ENCODE measurements at places on chromosomes 2 and 18.

- no peak for DNase-seq
Observed at GRCh38 chr2:227117852-227118251, 46.2 kb downstream of the COL4A4 start.

DNA sequence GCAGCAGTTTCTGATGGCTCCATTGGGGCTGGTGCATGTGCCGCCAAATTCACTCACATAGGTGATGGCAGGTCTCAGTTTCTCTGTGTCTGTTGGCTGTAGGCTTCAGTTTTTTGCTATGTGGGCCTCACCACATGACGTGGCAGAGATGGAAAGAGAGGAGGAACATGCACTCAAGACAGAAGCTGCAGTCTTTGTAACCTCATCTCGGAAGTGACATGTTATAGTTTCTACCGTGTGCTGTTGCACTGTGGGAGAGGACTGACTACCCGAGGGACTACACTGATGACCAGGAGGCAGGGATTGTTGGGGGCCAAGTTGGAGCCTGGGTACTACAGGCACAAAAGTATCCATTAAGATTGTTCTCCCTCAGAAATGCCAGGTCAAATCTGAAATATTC, 9.2 kb upstream of the CNRIP1 start:
- no peak for DNase-seq

GRCh38 chr2:128901572-128902391, 583.1 kb upstream of the HS6ST1 start:
- DNase-seq: peak; percentile 48

- DNase-seq: no peak
Observed at GRCh38 chr2:151395509-151396374, 14.0 kb upstream of the RIF1 start.

- DNase-seq: peak; percentile 53
Observed at GRCh38 chr2:234355021-234355720, 141.7 kb downstream of the ARL4C start.

DNA sequence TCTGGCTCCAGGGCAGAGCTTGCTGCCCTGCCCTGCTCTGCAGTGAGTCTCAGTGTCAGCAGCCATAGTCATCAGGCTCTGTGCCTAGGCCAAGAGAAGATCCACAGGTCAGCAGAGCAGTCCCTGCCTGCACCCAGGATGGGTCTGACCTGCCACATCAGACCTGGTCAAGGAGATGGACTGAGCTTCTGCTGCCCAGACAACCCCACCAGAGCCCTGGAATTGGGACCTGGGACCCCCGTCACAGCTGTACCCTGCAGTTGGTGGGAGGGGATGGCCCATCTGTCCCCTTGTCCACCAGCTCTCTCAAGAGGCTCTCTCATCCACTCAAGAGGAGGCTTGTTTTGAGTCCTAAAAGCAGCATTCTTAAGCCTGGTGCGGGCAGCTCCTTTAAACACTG, 142.6 kb downstream of the TFCP2L1 start:
- peak; percentile 32 for DNase-seq

GRCh38 chr2:37829616-37830395, 95.3 kb upstream of the RMDN2 start:
- DNase-seq: no peak

GRCh38 chr2:217639481-217639880, 363.3 kb downstream of the TNS1 start:
- no peak for DNase-seq

GRCh38 chr2:133841900-133842299, 273.6 kb upstream of the NCKAP5 start:
- no peak for DNase-seq

- DNase-seq: no peak
Observed at GRCh38 chr2:64982311-64982857, 6.8 kb upstream of the SLC1A4 start.

DNA sequence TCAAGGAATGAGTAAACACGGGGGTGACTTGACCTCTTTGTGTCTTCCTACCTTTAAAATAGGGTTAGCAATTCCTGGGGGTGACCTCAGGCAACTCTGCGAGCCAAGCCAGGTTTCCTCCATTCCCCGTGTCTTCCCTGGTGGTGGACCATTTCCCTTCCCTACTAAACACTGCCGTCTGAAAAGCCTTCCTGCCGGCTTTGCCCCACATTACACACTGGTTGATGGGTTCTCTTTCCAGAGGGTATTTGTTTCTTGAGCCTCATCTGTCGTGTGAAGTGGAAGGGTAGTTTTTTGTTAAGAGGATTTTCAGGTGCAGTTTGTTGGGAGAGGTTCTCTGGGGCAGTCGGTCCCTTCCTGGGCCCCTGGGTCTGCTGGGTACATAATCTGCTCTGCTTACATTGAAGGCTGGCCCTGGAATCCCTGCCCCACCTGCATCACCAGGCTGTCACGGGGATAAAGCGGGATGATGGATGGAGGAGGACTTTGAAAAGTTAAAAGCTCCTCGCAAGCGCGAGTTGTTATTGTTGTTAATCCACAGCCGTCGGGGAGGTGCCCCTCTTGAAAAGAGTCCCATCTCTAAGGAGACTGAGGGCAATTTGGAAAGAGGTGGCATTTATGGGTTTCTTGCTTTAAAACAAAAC, 175.4 kb upstream of the SPRED2 start:
- DNase-seq: peak; percentile 38

DNA sequence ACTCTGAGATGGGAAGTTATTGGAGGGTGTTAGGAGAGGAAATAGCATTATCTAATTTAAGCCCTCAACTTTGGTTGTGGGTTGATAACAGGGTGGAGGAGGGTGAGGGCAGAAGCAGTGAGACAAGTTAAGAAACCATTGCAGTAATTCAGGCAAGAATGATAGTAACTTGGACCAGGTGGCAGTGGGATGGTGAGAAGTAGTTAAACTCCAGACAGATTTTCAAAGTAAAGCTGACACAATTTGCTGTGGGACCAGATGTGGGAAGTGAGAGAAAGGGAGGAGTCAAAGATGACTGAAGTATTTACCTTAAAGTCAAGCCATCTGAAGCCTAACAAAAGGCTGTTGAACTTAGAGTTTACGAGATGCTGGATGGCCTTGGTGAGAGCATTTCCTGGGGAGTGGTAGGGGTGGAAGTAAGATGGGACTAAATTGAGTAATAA, 163.2 kb upstream of the KLF7 start:
- no peak for DNase-seq

DNA sequence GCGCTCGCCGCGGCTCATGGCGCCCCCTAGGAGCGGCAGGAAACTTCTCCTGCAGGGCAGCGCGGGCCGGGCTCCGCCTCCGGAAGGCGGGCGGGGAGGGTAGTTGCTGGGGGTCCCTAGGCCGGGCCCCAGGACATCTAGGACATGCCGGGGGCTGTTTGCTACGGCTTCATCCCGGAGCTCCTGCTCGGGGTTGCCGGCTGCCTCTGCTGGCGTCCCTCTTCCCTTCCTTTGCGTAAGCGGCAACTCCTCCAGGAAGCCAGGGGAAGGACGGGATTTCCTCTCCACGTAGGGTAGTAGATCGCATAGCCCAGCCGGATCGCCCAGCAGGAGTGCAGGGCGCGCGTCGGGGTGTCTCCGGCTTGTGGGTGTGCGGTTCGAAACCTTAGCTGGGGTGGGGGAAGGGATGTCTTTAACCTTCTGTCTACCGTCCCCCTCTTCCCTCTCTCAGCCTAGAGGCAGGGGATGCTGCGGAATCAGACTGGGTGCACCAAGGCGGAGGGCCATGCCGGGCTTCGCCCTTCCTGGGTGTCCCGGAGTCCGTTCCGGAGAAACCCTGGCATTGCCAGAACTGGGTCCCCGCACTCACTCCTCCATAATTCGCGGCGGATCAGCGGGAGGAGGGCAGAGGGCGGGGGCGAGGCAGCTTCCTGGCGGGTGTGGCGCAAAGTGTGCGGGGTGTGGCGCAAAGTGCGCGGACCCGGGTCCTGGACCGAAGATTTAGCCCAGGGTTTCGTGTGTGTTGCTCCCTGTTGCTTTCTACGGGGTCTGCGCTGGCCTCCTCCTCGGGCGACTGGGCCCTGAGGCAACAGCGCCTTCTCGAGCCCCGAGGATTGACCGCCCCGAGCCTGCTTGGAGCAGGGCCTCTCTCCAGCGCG, 12.2 kb upstream of the SKOR2 start:
- DNase-seq: no peak

DNA sequence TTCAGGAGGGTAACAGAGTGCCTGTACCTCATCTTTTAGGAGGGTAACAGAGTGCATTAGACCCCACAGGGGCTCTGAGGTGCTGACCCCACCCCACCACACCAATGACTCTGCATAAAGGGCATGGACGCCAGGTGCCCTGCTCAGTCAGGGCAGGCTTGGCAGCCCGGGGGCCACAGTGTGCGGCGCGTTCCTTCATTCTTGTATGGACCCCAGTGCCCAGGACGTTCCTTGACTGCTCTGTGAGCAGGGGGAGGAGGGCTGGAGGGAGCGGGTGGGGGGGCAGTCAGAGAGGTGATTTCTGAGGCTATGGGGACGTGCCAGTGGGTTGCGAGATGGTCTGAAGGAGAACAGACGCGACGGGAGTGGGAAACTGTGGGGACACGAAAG, 168.7 kb upstream of the NCK2 start:
- no peak for DNase-seq

GRCh38 chr18:57776767-57777166, 26.3 kb downstream of the ATP8B1 start:
- DNase-seq: no peak

DNA sequence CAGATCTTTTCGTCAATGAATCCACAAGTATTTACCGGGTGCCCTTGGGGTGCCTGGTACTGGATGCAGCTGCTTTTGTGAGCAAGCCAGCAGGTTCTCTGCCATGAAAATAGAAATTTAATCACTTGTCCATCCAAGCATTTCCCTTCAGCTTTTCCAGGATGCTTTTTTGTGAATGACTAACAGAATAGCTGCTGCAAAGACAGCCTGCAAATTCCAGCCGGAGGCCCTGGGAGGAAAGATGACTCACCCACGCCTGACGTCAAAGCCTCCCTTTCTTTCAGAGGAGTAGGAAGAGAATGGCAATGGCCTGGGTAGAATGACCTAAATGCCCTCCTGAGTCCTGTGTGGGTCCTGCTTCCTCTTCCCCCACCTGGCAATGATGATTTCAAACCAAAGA, 111.9 kb downstream of the AP1S3 start:
- peak; percentile 83 for DNase-seq

DNA sequence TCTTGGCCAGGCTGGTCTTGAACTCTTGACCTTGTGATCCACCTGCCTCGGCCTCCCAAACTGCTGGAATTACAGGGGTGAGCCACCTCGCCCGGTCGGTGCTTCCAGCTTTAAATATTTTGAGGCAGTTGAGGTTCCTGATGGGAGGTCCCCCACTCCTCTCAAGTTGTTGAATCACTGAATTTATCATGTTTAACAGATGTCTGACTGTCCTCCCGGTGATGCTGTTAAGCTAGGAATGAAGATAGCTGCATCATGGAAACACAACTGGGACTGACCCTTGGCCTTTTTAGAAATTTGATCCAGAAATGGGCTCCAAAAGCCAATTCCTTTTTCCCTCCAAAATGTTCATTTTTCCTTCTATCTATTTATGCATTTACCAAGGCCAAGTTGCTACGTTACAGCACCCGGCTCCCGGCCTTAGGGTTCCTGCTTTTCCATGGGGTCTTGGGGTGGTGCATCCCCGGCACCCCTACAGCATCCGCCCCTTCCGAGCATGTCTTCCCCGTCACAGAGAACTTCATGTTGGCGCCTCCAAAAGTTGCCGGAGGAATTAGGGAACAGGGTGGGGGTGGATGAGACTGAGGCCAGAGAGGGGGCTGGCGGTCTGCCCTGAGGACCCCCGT, 43.9 kb downstream of the PAX8 start:
- DNase-seq: no peak

GRCh38 chr2:154457286-154457685, 241.2 kb upstream of the KCNJ3 start:
- no peak for DNase-seq

- DNase-seq: no peak
Observed at GRCh38 chr2:140200307-140200706, 1420.1 kb upstream of the NXPH2 start.

- no peak for DNase-seq
Observed at GRCh38 chr2:139271149-139271548, 491.0 kb upstream of the NXPH2 start.

DNA sequence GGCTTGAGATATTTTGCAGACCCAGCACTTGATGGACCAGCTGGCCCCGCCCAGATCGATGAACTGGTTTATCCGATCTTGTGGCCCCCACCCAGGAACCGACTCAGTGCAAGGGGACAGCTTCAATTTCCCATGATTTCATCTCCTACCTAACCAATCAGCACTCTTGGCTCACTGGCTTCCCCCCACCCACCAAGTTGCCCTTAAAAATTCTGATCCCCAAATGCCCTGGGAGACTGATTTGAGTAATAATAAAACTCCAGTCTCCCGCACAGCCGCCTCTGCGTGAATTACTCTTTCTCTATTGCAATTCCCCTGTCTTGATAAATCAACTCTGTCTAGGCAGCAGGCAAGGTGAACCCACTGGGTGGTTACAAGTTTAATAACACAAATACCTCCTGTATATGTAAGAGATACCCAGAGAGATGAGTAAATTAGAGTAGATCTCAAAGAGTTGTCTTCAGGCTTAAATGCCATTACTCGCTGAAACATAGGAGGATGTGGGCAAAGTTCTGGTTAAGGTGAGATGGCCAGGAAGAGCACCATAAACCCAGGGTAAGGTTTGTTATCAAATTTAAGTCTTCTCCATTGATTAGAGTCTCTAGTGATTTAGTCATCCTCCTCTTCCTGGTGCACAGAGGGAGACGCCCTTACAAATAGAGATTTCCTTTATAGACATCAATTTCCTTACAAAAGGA, 222.8 kb downstream of the ARL4C start:
- no peak for DNase-seq

GRCh38 chr2:224142397-224143312, 103.6 kb upstream of the SERPINE2 start:
- DNase-seq: no peak

DNA sequence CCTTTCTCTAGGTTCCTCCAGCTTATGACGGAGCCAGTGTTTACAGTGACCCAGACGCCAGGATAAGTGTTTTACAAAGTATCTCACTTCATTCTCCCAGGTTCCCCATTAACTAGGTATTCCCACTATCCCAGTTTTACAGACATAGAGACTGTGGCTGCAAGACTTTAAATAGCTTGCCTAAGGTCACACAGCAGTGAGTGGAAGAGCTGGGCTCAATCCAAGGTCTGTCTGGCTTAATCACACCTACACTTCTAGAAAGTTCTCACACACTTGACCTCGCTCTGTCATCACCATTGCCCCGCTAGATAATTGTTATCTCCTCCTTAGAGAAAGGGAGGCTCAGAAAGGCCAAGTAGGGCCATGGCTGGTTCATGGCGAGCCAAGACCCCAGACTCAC, 110.2 kb downstream of the ANTXR1 start:
- DNase-seq: no peak
